Testis (tissue), 5 donors: ENCODE measurements at places on chromosomes 1 and 21.

GRCh38 chr1:66265796-66266195, 268.2 kb upstream of the SGIP1 start:
- no peaks in the 10 kb centered on the region for H3K36me3 ChIP-seq
- H3K27ac ChIP-seq = no peak overlapping the region
- DNase-seq = no peak
- no peaks in the 10 kb centered on the region for H3K27me3 ChIP-seq
- H3K4me1 ChIP-seq = peaks cover 21% of the 10 kb centered on the region
- H3K4me3 ChIP-seq = no peak overlapping the region

DNA sequence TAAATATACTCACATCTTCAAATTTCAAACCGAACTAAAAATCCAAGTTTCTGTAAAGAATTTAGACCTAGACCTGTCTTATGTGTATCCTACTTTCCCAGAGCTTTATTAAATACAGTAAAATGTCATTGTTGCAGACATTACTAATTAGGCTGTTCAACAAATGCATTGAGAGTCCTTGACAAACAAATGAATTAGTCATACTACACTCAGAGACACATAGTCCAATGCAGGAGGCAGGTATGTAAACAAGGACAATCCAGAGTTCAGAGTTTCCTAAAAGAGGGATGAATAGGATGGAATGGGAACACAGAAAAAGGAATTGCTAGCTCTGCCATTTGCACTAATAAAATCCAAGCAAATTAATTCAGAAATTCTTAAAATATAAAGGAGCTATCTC, 1.6 kb upstream of the EGLN1 start:
- H3K36me3 ChIP-seq = no peaks in the 10 kb centered on the region
- H3K4me1 ChIP-seq = peaks cover 13% of the 10 kb centered on the region
- no peak overlapping the region for H3K27ac ChIP-seq
- H3K4me3 ChIP-seq = no peak overlapping the region
- DNase-seq = no peak
- H3K27me3 ChIP-seq = no peaks in the 10 kb centered on the region

DNA sequence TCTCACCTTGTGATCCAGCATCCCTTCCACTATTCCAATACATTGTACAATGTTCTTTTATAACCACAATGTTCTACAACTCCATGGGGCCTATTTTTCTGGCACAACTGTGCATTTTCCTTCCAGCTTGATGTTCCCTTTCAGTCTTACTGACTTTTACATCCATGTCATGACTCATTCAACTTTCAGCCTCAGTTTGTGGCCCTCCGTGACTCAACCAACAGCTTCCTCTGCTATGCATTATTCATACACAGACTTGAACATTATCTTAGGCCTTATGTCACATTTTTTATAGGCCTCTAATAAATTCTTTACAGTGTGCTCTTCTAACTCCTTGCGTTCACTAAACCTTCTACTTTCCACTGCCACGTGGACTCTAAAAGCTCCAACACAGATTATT, 119.4 kb upstream of the PRMT6 start:
- H3K27ac ChIP-seq = no peak overlapping the region
- H3K27me3 ChIP-seq = no peaks in the 10 kb centered on the region
- DNase-seq = no peak

DNA sequence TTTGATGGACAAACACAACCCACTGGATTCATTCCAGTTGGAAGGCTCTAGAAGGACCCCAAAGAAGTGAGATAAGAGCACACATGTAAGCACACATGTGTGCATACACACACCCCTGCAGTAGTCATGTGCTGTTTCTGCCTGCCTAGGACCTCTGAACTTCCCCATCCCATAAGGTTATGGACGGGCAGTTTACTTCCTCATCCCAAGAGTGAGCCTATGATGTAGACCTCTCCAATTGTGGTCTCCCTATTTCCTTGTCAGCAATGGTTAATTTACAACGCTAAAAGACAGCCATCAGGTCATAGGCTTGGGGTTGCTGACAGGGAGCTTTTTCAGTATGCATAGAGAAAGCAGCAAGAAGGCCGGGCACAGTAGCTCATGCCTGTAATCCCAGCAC, 15.4 kb upstream of the ADAR start:
- no peak overlapping the region for H3K4me3 ChIP-seq
- H3K27me3 ChIP-seq = no peaks in the 10 kb centered on the region
- no peak for DNase-seq
- no peaks in the 10 kb centered on the region for H3K36me3 ChIP-seq
- H3K27ac ChIP-seq = no peak overlapping the region

DNA sequence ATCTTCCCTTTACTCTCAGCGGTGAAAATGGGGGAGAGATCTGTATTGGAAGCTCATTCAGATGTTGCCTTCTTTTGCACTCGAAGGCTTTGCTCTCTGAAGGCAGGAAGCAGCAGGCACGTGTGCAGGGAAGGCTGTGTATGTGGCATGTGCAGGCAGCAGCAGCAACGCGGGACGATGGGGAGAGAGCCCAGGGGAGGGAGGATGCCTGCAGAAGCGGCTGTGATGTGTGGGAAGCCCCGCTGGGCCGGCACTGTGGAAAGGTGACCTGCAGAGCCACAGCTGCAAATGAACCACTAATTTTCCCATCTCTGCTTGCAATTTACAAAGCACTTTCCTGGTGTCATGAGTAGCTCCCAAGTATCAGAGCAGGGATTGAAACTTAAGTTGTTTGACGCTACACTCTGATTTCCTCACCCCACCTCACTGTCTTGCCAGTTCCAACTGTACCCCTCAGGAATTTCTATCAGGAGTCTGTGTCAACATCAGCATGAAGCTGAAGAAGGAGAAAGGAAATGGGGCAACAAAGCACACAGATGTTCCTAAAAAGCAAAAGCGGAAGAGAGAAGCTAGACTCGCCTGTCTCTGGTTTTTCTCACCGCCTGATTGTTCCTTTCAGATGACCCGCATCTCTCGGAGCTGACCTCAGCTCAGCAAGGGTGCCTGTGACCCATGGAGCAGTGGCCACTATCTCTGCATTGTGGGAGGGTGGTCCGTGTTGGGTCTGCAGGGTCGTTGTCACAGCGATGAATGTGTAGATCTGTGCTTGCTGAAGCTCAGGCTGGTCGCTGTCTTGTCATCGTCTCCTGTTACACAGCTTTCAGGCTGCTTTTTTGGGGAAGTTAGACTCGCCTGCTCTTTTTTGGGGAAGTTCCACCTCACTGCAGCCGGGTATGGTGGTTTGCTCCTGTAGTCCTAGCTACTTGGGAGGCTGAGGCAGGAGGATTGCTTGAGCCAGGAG, 156.1 kb downstream of the KIF26B start:
- H3K4me1 ChIP-seq = no peaks in the 10 kb centered on the region
- no peaks in the 10 kb centered on the region for H3K27me3 ChIP-seq

DNA sequence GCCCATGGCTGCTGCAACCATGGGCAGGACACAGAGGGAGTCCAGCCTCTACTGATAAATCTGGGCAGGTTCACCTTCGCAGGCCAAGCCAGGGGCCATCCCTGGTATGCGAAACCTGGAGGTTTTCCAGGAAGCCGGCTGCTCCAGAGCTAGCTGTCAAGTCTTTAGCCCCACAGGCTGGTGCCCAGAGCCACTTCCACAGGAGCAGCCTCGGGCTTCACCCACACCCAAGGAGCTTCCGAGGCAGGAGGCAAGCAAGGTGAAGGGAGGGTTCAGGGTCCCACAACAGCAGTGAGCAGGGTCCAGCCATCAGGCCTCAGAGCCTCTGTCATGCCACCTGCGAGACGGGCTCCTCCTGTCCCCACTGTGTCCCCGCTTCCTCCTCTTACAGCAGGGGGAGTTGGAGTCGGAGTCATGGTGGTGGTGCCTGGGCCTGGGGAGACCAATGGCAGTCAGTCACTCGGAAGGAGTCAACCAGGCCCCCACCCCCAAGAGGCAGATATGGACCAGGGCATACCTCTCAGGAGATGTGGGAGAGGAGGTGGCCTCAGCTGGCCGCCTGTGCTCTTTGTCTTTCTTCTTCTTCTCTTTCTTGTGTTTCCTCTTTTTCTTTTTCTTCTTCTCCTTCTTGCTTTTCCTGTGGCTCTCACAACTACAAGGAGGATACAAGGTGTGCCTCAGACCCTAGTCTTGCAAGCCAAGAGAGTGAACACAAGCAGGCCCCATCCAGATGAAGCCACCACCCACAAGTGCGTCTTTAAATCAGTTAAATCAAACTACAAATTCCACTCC, 2.1 kb downstream of the C1orf35 start:
- DNase-seq = no peak
- H3K4me3 ChIP-seq = no peak overlapping the region
- H3K4me1 ChIP-seq = peaks cover 14% of the 10 kb centered on the region
- no peaks in the 10 kb centered on the region for H3K27me3 ChIP-seq
- no peaks in the 10 kb centered on the region for H3K36me3 ChIP-seq
- no peak overlapping the region for H3K27ac ChIP-seq

DNA sequence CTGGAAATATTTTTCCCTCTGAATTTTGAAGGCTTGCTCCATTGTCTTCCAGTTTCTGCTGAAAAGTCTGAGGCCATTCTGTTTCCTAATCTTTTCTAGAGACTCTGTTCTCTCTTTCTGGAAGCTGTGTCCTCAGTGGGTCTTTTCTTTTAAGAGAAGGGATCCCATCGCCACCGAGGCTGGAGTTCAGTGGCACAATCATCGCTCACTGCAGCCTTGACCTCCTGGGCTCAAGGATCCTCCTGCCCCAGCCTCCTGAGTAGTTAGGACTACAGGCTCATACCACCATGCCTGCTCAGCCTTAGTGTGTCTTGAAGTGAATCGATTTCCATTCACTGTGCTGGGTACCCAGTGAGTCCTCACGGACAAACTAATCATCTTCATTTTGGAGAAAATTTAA, 9.6 kb upstream of the LRP8 start:
- no peak for DNase-seq
- no peaks in the 10 kb centered on the region for H3K27me3 ChIP-seq
- no peak overlapping the region for H3K4me3 ChIP-seq
- H3K27ac ChIP-seq = no peak overlapping the region
- no peaks in the 10 kb centered on the region for H3K4me1 ChIP-seq

DNA sequence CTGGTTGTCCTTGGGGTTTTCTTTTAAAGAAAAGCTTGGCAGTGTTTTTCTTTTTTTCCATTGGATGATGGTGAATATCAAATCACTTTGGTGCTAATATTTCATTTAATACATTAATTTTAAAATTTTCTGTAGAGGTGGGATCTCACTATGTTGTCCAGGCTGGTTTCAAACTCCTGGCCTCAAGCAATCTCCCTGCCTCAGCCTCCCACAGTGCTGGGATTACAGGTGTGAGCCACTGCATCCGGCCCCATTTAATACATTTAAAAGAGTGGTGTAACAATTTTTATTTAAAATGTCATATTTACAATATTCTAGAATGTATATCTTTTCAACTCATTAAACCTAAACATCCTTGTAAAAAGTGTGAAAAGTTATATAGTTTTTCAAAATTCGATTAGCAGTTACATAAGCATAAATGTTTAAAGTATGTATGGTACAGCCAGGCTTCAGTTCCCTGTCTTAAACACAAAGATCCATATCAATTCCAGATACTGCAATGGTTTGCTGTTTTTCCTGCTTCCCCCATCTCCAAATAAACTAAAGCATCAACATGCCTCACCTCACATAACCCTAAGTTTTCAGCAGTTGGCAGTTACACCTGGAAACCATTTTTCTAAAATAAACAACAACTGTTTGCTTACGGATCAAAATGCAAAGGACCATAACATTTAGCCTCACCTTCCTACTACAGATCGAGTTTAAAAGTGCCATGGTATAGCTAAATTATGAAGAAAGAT, 8.9 kb upstream of the LGALS8 start:
- no peak for DNase-seq
- H3K36me3 ChIP-seq = no peaks in the 10 kb centered on the region
- no peak overlapping the region for H3K4me3 ChIP-seq
- H3K27ac ChIP-seq = no peak overlapping the region

DNA sequence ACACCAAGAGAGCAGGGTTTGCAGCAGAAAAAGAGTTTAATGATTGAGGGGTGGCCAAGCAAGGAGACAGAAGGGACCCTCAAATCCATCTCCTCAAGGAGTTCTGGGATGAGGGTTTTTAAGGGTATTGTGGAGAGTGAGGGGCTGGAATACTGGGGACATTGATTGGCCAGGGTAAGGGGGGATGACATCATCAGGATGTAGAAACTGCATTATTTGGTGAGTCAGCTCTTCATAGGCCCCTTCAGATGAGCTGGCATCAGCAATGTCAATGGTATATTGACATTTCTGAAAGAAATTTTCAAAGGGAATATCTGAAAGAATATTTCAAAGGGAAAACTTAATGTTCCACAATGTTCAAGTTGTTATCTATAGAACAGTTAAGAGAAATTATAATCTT, 168.1 kb upstream of the SNX7 start:
- H3K27me3 ChIP-seq = no peaks in the 10 kb centered on the region
- DNase-seq = no peak
- H3K4me1 ChIP-seq = no peaks in the 10 kb centered on the region
- no peaks in the 10 kb centered on the region for H3K36me3 ChIP-seq
- H3K27ac ChIP-seq = no peak overlapping the region

- no peaks in the 10 kb centered on the region for H3K27me3 ChIP-seq
- no peak overlapping the region for H3K4me3 ChIP-seq
- no peaks in the 10 kb centered on the region for H3K36me3 ChIP-seq
- H3K27ac ChIP-seq = no peak overlapping the region
These were observed 16.3 kb upstream of the BEND5 start for GRCh38 chr1:48792961-48793360.

DNA sequence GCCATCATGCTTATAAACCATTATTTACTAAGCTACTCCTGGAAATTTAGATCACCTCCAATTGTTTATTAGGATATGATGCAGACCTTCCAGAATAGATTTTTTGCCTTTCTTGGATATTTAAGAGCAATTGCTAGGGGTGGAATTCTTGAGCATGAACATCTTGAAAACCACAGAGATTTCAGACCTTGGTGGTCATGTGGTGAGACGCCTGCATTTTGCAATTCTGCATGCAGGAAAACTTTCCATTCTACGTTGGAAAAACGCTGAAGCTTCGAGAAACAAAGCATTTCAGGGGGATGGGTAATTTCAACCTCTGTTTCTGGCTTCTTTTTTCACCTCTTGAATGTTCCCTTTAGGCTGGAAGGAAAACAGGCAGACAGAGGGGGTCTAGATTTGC, 596.3 kb downstream of the KIF26B start:
- no peaks in the 10 kb centered on the region for H3K36me3 ChIP-seq
- H3K4me3 ChIP-seq = no peak overlapping the region
- no peak for DNase-seq

DNA sequence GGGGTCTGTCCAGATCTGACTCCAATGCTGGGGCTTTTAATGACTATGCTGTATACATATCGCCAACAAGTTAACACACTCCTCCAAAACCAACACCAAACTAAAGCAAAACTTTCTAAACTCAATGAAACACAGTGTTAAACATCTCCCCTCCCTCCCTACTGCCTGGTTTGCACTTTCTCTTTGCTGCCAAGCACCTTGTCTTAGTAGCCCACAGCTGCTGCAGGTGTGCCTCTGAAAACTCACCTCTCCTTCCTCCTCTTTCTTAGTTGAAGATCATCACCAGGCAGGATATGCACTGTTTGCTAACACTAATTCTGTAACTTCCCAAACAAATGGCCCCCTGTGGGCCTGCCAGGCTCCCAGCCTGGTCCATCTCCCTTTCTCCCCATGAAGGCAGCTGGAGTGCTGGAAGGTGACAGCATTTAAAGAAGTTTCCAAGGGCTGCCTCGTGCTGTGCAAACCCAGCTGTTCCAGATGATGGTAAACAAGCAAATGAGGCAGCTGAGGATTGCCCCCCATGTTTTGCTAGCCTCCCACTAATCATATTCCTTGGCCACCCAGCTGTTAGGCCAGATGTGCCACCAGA, 213.7 kb downstream of the ASTN1 start:
- DNase-seq = no peak
- H3K27me3 ChIP-seq = no peaks in the 10 kb centered on the region
- no peak overlapping the region for H3K27ac ChIP-seq
- no peak overlapping the region for H3K4me3 ChIP-seq
- no peaks in the 10 kb centered on the region for H3K4me1 ChIP-seq
